ENCODE measurements at places on chromosomes 5 and 9. TPM values are rescaled to one million over a fixed set of nuclear protein-coding genes. Genes with fewer than 3 reads are reported as not detected.

PFN3 gene
- not detected for total RNA-seq

DNA sequence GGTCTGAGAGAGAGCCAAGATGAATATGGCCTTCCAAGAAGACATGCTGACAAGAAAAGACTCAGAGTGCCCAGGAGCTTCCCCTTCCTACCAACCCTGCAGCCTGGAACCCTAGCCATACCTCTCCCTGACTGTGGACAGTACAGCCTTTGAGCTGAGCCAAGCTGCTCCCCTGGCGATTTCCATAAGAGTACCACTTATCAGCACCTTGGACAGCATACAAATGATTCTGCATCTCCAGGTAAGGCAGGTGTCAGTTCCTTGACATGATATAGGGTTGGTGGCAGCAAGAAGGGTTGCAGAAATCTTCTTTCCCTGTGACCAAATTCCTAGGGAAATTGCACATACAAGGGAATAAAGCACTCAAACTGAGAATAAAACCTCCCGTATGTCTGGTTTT is 58.3 kb downstream of the MFAP3 start:
- H3K4me3 ChIP-seq: no peak overlapping the region
- H3K27ac ChIP-seq: no peak overlapping the region
- H3K4me1 ChIP-seq: peaks cover 9% of the 10 kb centered on the region
- no peaks in the 10 kb centered on the region for H3K36me3 ChIP-seq
- no peak for DNase-seq
- H3K27me3 ChIP-seq: no peaks in the 10 kb centered on the region

IL5 gene
- total RNA-seq: not detected

HAVCR2 gene
- 1.7 TPM for total RNA-seq

DNA sequence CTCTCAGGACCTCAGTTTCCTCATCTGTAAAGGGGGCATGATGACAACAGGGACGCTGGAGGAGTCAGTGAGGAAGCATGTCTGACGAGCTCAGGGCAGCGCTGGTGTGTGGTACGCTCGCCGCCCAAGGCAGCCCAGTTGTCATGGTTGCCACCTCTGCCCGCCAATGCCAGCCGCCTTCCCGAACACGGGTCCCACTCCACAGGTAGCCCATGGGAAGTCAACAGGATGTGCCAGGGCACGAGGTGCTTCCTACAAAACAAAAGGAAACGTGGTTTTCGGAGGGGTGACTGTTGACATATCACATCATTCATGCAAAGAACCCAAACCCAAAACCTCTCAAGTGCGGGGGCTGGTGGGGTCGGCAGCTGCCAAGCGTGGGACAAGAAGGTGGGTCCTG is 58.1 kb downstream of the NEK6 start:
- no peak overlapping the region for H3K4me3 ChIP-seq
- no peaks in the 10 kb centered on the region for H3K4me1 ChIP-seq

DNA sequence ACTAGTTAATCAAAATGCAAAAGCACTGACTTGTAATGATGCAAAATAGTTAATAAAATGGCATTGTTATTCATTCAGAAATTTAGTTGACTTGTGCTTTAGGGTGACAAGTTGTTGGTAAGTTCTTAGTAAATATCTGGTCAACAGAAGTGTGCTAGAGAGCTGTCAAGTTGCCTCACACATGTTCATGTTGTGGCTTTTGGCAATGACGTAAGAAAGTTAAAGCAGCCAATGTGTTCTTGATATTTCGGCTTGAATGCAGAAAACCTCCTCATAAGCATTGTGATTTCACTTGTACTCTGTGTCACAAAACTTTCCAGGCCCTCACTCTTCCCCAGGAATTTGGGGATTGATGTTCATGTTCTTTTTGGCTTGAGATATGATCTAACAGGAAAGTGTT is 626.7 kb downstream of the PRR16 start:
- H3K27me3 ChIP-seq: no peaks in the 10 kb centered on the region
- no peak overlapping the region for H3K4me3 ChIP-seq
- H3K36me3 ChIP-seq: no peaks in the 10 kb centered on the region
- DNase-seq: no peak

GRCh38 chr9:38419181-38419580 is 5.1 kb downstream of the IGFBPL1 start:
- DNase-seq: no peak
- no peak overlapping the region for H3K27ac ChIP-seq
- H3K4me3 ChIP-seq: no peak overlapping the region
- no peaks in the 10 kb centered on the region for H3K36me3 ChIP-seq

PCDHA6 gene
- 0.36 TPM for total RNA-seq

IFNB1 gene
- not detected for total RNA-seq

- peaks cover 17% of the 10 kb centered on the region for H3K4me1 ChIP-seq
- no peak for DNase-seq
- no peaks in the 10 kb centered on the region for H3K27me3 ChIP-seq
- H3K4me3 ChIP-seq: peak overlapping the region; percentile 86
- no peaks in the 10 kb centered on the region for H3K36me3 ChIP-seq
Measured at GRCh38 chr9:97413462-97413861, 1.6 kb downstream of the TDRD7 start.

DNA sequence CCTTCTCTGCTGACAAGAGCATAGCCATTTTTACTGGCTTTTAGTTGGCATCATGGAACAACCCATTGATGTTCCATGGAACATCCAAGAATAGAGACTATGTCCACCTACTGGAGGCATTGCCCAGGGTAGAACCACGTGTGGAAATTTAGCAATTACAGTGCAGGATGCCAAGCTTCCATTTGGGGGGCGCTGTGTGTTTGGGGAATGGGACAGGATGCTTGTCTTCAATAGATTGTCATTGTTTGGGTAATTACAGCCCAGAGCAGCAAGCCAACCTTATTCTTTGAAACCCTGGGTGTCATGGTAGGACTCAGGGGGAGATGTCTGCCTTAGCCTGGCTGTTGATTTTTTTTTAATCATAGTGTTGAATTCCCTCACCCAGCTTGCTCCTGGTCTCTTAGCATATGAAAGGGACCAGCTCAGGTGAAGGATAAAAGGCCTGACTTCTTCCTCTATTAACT is 171.1 kb downstream of the DOCK2 start:
- no peaks in the 10 kb centered on the region for H3K4me1 ChIP-seq
- no peak overlapping the region for H3K27ac ChIP-seq
- no peak overlapping the region for H3K4me3 ChIP-seq
- no peak for DNase-seq
- H3K27me3 ChIP-seq: no peaks in the 10 kb centered on the region

DNA sequence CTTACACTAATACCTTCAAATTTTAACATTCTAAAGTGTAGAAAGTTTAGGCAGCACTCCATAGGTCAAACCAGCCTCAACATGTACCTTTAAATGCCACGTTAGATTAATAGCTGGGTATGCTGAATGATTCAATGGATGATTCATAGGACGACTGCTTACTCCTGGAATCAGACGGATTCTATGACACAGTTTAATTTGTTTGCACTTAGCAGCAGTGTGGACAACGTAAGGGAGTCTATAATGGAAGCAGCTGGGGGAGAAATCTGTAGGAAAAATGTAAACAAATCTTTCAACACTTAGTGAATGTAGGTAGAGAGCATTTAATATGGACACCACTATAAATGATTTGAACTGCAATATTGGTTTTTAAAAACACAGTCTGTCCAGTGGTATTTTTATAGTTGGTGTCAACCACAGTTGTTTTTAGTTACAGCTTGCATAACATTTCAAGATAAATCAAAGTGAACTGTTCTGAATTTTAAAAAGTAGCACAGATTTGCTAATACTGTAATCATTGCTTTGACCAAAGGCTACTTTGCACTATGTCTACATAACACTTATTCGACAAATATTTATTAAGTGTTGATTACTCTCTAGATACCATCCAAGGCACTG is 701.5 kb upstream of the MEF2C start:
- H3K4me3 ChIP-seq: no peak overlapping the region
- no peaks in the 10 kb centered on the region for H3K4me1 ChIP-seq
- H3K27ac ChIP-seq: no peak overlapping the region
- no peak for DNase-seq

LCP2 gene
- 22.4 TPM for total RNA-seq

SPINK7 gene
- total RNA-seq: not detected

GRM6 gene
- total RNA-seq: not detected

- H3K27ac ChIP-seq: no peak overlapping the region
- H3K36me3 ChIP-seq: peaks cover 18% of the 10 kb centered on the region
- DNase-seq: no peak
- no peaks in the 10 kb centered on the region for H3K4me1 ChIP-seq
- H3K4me3 ChIP-seq: no peak overlapping the region
- no peaks in the 10 kb centered on the region for H3K27me3 ChIP-seq
Measured at GRCh38 chr9:131865446-131866195, 125.7 kb upstream of the RAPGEF1 start.

IFNA14 gene
- total RNA-seq: not detected

PDCD1LG2 gene
- 10.5 TPM for total RNA-seq

- H3K36me3 ChIP-seq: no peaks in the 10 kb centered on the region
- no peak for DNase-seq
- H3K27me3 ChIP-seq: no peaks in the 10 kb centered on the region
- no peak overlapping the region for H3K27ac ChIP-seq
- no peaks in the 10 kb centered on the region for H3K4me1 ChIP-seq
Measured at GRCh38 chr5:169335806-169336205, 34.9 kb upstream of the SLIT3 start.

GRCh38 chr5:96530901-96531300 is 97.9 kb upstream of the PCSK1 start:
- no peaks in the 10 kb centered on the region for H3K4me1 ChIP-seq
- no peak overlapping the region for H3K27ac ChIP-seq
- H3K4me3 ChIP-seq: no peak overlapping the region
- no peaks in the 10 kb centered on the region for H3K27me3 ChIP-seq
- DNase-seq: no peak

DNA sequence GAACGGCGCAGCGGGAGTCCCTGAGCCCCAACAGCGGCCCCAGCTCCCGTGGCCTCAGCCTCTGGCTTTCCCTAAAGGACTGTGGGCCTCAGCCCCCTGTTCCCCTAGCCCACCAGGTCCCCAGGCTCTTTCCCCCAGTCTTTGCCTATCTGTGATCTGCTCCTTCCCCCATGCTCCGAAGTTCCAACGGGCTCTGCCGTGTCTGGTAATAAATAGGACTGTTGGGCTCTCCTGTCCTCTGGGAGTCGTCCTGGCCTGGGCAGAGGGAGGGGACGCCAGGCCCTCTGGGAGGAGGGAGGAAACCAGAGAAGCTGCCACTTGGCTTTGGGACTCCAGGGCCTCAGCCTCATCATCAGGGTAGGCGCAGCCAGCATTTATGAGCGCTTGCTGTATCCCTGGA is 28.1 kb downstream of the ADGRD2 start:
- peaks cover 2% of the 10 kb centered on the region for H3K4me1 ChIP-seq
- no peaks in the 10 kb centered on the region for H3K36me3 ChIP-seq
- no peak overlapping the region for H3K4me3 ChIP-seq
- no peak overlapping the region for H3K27ac ChIP-seq
- peak; percentile 40 for DNase-seq
- peaks cover 84% of the 10 kb centered on the region for H3K27me3 ChIP-seq

SLC34A3 gene
- total RNA-seq: not detected

ZBED3 gene
- 5.7 TPM for total RNA-seq

GRCh38 chr9:90124961-90125360 is 517.7 kb downstream of the DIRAS2 start:
- no peak for DNase-seq
- H3K27me3 ChIP-seq: no peaks in the 10 kb centered on the region
- H3K4me1 ChIP-seq: peaks cover 4% of the 10 kb centered on the region
- no peaks in the 10 kb centered on the region for H3K36me3 ChIP-seq
- no peak overlapping the region for H3K4me3 ChIP-seq

KIF12 gene
- total RNA-seq: 0.21 TPM

- H3K36me3 ChIP-seq: no peaks in the 10 kb centered on the region
- H3K4me3 ChIP-seq: no peak overlapping the region
Measured at GRCh38 chr5:121963392-121963791, 1.6 kb downstream of the SRFBP1 start.

GRCh38 chr9:33202552-33203201 is 35.5 kb upstream of the B4GALT1 start:
- H3K36me3 ChIP-seq: no peaks in the 10 kb centered on the region
- no peak overlapping the region for H3K4me3 ChIP-seq
- H3K27me3 ChIP-seq: no peaks in the 10 kb centered on the region
- peak; percentile 78 for DNase-seq
- H3K27ac ChIP-seq: peak overlapping the region; percentile 46
- peaks cover 3% of the 10 kb centered on the region for H3K4me1 ChIP-seq

DNA sequence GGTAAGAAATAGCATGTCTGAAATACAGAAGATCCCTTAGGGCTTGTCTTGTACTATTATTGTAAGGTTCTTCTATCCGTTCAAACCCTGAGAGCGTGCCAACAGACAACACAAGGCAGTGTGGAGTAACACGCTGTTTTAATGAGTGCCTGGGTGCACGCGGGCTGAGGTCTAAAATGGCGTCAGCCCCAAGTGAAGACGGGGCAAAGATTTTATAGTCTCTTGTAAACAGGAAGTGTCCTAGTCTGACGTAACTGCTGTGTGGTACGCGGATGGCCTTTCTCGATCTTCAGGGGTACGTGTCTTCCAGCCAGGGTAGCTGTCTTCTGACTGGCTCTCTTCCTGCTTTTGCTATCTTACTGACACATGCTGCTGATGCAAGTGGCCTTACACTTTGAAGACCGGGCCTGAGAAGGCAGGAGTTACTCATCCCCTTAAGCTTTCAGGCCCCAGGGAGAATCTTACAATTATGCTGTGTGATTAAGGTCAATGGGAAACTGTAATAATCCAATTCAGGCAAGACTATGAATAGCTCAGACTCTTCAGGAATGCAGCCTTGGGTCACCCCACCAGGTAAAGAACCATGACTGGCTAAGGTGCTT is 1812.0 kb upstream of the CDH9 start:
- H3K4me1 ChIP-seq: no peaks in the 10 kb centered on the region
- H3K27me3 ChIP-seq: no peaks in the 10 kb centered on the region
- no peak overlapping the region for H3K4me3 ChIP-seq
- no peak for DNase-seq

CNTLN gene
- total RNA-seq: 4.9 TPM

ZDHHC12 gene
- total RNA-seq: 14.5 TPM

- no peak overlapping the region for H3K27ac ChIP-seq
- no peaks in the 10 kb centered on the region for H3K27me3 ChIP-seq
- H3K4me3 ChIP-seq: no peak overlapping the region
- H3K36me3 ChIP-seq: no peaks in the 10 kb centered on the region
Measured at GRCh38 chr9:72540348-72540873, 19.0 kb downstream of the TMC1 start.

PKD2L2 gene
- total RNA-seq: 1.1 TPM

PDE6A gene
- 0.08 TPM for total RNA-seq

GRCh38 chr5:76742583-76742982 is 26.7 kb downstream of the F2R start:
- DNase-seq: no peak
- no peaks in the 10 kb centered on the region for H3K36me3 ChIP-seq
- no peaks in the 10 kb centered on the region for H3K27me3 ChIP-seq

MARCOL gene
- not detected for total RNA-seq

OR1Q1 gene
- not detected for total RNA-seq

DNA sequence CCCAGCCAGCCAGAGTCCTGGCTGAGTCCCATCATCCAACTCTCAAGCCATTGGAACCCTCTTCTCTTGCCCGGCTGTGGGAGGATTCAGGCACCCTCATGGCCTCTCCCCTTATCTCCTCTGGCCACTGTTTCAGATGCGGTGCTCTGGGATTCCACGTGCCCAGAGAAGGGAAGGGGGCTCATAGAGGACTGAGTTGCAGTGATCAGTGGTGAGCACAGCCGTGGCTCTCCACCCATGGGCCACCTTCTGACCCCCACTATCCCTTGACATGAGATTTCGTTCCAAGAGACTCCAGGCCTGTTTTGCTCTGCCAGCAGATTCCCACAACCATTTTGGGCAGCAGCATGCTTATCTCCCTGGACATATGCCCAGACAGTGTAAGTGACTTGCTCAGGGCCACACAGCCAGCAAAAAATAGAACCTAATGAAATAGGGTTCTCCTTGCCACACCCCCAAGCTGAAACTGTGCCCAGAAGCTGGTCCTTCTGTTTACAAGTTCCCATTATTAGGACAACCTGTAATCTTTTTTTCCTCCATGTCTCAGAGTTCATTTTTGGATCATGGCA is 2.7 kb downstream of the GPX3 start:
- H3K27ac ChIP-seq: peak overlapping the region; percentile 97
- DNase-seq: peak; percentile 79
- H3K36me3 ChIP-seq: peaks cover 27% of the 10 kb centered on the region
- peaks cover 78% of the 10 kb centered on the region for H3K4me1 ChIP-seq
- no peaks in the 10 kb centered on the region for H3K27me3 ChIP-seq

All from heart left ventricle (tissue), 16 donors.